ENCODE measurements at places on chromosomes 16 and 17. TPM values are rescaled to one million over a fixed set of nuclear protein-coding genes. Genes with fewer than 3 reads are reported as not detected.

GPR142 gene
- total RNA-seq = not detected

NKIRAS2 gene
- 26.4 TPM for total RNA-seq

ACSM2A gene
- not detected for total RNA-seq

CES3 gene
- total RNA-seq = 10.8 TPM

PRAC1 gene
- not detected for total RNA-seq

TERB1 gene
- total RNA-seq = not detected

MT4 gene
- total RNA-seq = not detected

C1QTNF8 gene
- 0.27 TPM for total RNA-seq

KRT36 gene
- not detected for total RNA-seq

ENPP7 gene
- not detected for total RNA-seq

MT1B gene
- total RNA-seq = not detected

CDH15 gene
- total RNA-seq = 3.8 TPM

NPIPA8 gene
- total RNA-seq = 0.81 TPM

TP53TG3B gene
- not detected for total RNA-seq

ADGRG3 gene
- total RNA-seq = not detected

KIFC3 gene
- total RNA-seq = 31.9 TPM

HOXB1 gene
- not detected for total RNA-seq

CREBBP gene
- total RNA-seq = 42.7 TPM

SNTB2 gene
- total RNA-seq = 38.1 TPM

TAT gene
- 0.91 TPM for total RNA-seq

CPHXL2 gene
- total RNA-seq = not detected

LPO gene
- not detected for total RNA-seq

FSCN2 gene
- total RNA-seq = 10.1 TPM

RASD1 gene
- 0.30 TPM for total RNA-seq

TBC1D3I gene
- 0.17 TPM for total RNA-seq

KRT222 gene
- total RNA-seq = 5.0 TPM

RHBDL1 gene
- 12.7 TPM for total RNA-seq

BAIAP3 gene
- 44.7 TPM for total RNA-seq

OSGIN1 gene
- total RNA-seq = 19.8 TPM

TEX14 gene
- 0.89 TPM for total RNA-seq

PRAC2 gene
- total RNA-seq = not detected

HIRIP3 gene
- 21.8 TPM for total RNA-seq

CCL3 gene
- total RNA-seq = 0.98 TPM

ZSCAN10 gene
- total RNA-seq = 0.76 TPM

VMO1 gene
- total RNA-seq = 0.76 TPM

All from HCT116 (cell line).